Tongue (tissue), 3 donors: ENCODE measurements at places on chromosomes 2 and 18.

GRCh38 chr2:19757586-19757985 lies 144.2 kb downstream of the TTC32 start:
- no peak for DNase-seq

DNA sequence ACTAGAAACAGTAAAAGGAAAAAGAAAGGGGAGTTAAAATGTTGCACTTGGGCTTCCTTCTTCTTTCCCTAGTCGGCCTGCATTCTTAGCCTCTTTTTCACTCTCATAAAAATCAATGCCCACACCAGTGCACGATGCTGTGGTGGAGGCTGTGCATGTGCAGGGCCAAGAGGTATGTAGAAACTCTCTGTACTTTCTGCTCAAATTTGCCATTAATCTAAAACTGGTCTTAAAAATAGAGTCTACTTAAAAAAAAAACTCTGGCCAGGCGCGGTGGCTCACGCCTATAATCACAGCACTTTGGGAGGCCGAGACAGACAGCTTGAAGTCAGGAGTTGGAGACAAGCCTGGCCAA lies 11.1 kb downstream of the TRAPPC8 start:
- no peak for DNase-seq

DNA sequence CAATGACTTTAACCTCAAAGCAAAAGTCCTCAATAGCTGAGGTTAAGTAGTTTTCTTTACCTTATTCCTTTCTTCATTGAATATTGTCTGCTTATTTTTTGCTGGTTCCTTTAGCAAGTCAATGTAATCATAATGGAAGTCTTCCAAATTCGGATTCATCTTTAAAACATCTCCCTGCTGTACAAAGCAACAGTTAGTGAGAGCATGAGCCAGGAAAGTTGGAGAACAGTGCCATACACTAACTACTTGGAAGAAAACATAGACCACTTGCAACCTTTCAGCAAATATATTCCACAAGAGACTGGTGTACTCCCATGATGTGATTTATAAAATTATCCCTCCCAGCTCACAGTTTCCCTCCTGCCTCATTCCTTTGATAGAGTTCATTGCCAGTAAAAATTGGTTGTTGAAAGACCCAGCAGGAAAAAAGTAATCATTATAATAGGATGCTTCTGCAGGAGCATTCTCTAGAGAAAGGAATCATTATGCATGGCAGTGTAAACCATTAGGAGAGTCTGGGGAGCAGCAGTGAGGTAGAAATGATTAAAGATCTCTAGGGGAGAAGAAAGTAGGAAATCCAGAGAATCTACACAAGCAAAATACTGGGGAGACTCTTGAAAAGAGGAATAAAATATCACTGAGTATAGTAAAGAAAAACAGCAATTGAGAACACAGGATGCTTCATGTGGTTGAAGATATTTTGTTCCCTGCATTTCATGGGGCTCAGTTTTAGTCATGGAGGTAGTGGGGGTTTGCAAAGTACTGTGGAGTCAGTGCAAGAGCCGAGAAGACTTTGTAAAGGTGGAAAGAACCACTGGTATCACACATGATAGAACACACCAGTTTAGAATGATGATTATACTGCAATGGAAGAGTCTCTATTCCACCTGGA lies 38.6 kb upstream of the TTN start:
- peak; percentile 55 for DNase-seq

DNA sequence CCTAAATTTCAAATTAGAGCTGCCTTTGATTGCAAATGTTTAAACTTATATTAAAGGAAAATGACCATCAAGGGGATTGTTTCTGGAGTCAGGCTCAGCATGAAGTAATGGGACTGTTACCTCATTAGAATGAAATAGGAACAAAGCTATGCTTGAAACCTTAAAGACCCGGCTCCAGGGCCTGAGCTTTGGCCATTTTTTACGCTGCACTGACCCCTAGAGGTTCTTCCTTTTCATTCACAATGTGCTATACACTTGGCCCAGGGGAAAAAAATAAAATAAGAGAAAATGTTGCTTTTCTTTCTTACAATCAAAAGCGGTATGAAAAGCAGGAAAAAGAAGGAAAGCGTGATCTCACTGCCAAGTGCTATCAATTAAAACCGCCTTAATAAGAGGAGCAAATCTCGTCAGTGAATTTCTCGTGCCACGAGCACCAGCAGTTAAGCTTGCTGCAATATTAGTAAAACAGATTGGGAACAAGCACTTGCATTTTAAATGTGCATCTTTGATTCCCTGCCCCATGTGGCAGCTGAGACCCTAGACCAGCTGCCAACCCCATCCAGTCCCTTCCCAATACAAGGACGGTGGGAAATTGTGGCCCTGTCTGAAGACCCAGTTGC lies 96.6 kb downstream of the MBD2 start:
- DNase-seq = peak; percentile 72

DNA sequence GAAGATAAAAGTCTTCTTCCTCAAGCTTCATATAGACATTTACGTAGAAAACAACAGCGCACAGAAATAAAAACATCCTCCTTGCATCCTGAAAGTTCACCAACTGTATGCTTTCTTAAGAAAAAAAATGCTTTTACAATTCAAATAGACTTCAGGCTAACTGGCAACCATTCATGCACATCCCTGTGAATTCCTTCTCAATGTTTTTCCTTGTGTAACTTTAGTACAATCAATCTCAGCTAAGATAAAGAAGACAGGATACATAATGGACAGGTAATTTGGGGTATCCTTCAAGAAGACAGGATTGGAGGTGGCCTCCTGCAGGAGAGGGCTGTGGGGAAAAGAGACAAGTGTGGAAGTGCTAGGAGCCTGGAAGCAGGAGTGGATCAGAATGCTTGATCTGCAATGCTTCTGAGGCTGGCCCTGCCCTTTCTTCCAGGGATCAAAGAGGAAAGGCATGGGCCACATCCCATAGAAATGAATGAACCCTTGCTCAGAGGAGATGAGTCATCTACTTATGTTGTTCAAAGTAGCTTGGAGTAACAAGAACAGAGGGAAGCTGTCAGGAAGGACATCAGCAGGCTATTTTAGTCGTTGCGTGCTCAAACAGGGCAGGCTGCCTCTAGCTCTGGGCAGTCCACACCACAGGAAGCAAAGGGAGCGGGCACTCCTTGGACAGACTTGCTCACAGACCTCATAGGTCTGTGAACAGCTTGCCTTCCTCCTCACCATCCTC lies 126.6 kb downstream of the TMEM131 start:
- DNase-seq = peak; percentile 64

GRCh38 chr2:237574894-237575868 lies 8.8 kb downstream of the PRLH start:
- DNase-seq = peak; percentile 74
